ENCODE measurements at places on chromosomes 6 and 20. TPM values are rescaled to one million over a fixed set of nuclear protein-coding genes. Genes with fewer than 3 reads are reported as not detected.

DNA sequence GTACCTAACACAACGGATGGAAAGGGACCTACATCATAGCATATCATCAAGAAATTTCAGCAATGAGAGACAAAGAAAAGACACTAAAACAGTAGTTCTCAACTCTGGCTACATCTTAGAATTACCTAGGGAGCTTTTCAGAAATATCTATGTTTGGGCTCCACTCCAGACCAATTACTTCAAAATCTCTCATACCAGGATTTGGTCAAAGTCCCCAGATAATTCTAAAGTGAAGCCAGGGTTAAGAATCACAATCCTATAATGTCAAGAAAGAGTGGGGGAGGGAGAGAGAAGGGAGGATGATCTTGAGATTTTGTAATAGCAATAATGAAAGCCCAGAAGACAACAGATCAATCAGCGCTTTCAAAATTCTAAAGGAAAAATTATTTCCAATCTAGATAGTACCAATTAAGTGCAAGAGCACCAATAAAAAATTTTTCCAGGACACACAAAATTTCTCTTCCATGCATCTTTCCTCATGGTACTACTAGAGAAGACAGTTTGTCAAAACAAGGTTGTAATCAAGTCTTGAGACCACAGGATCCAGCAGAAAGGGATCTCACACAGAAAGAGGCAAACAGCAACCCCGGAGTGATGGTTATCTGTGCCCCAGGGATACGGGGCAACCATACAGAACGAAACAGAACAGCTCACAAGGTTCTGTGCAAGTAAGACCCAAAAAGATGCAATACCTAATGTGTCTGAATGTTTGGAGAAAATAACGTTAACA, 152.9 kb upstream of the DST start:
- DNase-seq = no peak

DNA sequence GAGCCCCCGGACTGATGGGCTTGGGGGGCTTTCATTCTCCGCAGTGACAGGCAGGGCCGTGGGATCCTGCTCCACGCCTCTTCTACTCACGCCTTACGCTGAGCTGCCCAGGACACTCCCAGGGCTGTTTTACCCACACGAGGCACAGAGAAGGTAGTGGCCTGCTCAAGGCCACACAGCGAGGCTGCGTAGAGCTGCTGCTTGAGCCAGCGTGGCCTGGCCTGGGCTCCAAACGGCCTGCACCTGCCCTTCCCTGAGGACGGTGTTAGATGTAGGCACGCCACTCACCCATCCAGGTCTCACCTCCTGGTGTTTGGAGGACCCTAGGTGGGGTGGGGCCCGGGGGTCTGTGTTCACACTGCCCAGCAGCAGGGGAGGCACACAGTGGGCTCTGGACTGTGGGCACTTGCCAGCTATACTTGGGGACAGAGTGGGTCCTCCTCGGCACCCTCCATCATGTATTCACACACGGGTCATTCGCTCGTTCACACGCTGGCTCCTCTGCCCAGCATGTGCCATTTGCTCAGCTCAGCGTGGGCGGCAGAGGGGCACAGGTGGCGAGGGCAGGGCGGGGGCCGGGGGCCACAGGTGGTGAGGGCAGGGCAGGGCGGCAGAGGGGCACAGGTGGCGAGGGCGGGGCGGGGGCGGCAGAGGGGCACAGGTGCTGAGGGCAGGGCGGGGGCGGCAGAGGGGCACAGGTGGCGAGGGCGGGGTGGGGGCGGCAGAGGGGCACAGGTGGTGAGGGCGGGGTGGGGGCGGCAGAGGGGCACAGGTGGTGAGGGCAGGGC, 18.4 kb upstream of the RBBP8NL start:
- no peak for DNase-seq

DNA sequence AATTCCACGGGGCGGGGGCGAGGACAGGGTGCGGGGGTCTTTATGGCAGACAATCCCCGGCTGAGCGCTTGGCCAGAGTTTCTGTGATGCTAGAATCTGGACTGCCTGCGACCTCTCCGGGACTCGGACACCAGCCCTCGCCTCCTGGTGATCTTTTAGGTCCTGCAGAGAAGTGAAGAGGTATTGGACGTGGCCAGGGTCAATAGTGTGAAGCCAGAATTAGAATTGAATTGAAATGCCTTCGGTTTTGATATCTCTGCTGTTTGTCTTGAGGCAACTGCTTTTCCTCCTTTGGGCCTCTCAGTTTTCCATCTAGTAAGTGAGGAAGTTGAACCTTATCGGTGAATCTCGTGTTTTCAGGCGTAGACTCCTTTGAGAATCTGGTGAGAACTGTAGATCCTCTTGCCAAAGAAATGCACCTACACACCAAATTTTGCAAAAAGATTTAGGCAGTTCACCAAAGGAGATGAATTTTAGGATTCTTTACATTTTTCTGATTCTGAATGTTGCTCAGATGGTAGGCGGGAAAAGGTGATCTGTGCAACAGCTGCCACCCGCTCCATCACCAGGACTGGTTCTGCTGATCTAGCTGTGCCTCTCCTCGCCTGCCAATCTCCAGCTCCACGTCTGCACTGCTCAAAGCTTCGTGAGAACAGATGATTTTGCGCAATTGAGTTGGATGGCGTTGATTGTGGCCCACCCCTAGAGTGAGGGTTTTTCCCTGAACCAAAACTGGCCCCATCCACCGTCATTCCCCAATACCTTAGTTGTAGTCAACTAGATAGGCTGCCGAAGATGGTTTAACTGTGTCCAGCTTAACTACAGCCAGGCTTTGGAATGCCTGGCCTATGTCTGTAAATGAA, 837 bp upstream of the OSER1 start:
- no peak for DNase-seq

DNA sequence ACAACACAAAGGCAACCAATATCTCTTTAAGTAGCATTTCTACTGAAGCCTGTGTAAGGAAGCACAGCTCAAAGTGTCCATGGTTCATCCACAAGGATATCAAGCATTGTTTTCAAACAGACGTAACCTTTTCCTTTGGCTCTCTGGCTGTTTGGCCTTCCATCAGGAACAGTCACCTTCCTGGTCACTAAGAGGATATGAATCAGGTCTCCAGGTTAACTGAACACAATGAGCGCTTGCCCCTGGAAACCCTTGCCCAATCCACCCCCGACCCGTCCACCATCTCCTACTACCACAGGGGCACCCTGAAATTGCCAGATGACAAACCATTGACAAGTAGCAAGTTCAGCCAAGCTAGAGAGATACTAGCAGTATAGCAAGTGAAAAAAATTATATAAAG, 114.4 kb upstream of the COL21A1 start:
- no peak for DNase-seq

- DNase-seq = no peak
These were observed 94.7 kb upstream of the NFATC2 start for GRCh38 chr20:51637241-51637640.

DNA sequence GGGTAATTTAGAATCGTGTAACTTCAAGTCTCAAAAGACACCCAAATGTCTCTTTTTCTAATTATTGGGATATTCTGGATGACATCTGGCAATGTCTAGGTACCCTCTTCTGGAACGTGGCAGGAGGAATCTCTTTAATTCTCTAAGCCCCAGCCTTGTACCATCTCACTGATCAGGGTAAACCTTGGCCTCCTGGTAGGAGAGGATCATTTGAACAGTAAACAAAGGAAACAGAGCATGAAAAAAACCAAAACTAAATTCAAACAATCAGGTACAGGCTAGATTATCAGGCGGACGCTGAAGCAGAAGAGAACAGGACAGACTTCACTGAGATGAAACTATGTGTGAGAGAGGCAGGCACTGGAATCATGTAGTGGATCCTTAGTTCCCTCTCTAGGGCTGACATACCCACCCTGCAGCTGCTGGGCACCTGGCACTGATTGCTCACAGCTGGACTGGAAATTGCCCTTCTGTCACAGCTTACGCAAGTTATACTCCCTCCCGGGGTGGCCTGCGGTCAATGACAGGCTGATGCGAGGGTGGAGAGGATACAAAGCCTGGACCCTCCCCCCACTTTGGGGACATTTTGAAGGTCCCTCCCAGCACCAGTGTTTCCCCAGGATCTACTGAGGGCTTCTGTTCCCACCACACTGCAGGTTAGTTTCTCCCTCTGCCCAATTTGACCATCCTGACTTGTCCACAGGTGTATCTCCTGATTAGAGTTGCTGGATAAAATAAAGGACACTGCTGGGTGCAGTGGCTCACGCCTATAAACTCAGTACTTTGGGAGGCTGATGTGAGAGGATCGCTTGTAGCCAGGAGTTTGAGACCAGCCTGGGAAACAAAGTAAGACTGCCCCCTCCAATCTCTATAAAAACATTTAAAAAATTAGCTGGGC, 20.6 kb upstream of the ZBTB24 start:
- no peak for DNase-seq

GRCh38 chr20:4962241-4962855, 39.0 kb downstream of the SLC23A2 start:
- DNase-seq = no peak

- DNase-seq = no peak
These were observed 85.0 kb downstream of the DTD1 start for GRCh38 chr20:18672834-18673233.

Gene SPTLC3
- polyA plus RNA-seq = 13.4 TPM

Gene SLC24A3
- polyA plus RNA-seq = 6.8 TPM

Gene TREM1
- polyA plus RNA-seq = 0.66 TPM

Gene PAX1
- polyA plus RNA-seq = 0.22 TPM

Gene KCNK5
- polyA plus RNA-seq = 28.6 TPM
